ENCODE measurements at places on chromosomes 13 and 19.
A peak's percentile ranks its signal among the peaks of the same experiment; 100 is the strongest.

GRCh38 chr19:51729781-51730180 is 6.0 kb upstream of the HAS1 start:
- no peak for DNase-seq

GRCh38 chr13:29743201-29743786 is 107.1 kb downstream of the UBL3 start:
- DNase-seq = no peak

- no peak for DNase-seq
Measured at GRCh38 chr19:19040417-19040816, 7.0 kb downstream of the ARMC6 start.

GRCh38 chr19:5321851-5322681 is 18.5 kb downstream of the PTPRS start:
- no peak for DNase-seq

DNA sequence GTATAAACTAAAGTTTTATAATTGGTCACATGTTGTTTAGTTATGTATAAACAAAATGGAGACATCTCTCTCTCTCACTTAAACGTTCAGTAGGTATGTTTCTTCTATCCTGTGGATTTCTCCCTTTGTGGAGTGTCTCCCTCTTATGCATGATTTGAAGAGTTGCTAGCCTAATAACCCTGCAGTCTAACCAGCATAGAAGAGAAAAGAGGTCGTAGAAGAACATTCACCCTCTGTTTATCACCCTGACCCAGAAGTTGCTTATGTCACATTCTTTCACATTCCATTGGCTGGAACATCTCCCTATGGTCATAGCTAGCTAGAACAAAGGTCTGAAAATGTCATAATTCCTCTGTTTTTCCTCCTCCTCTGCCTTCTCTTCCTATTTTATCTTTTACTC is 176.8 kb upstream of the PCDH20 start:
- no peak for DNase-seq

- DNase-seq = no peak
Measured at GRCh38 chr19:2282062-2282861, at the start of gene PEAK3. Gene PEAK3, minus strand, starts transcription at chr19:2282175. Its CDS starts 1,244 bp downstream, at chr19:2280931.

GRCh38 chr19:23520441-23520840 is 125.2 kb upstream of the ZNF91 start:
- no peak for DNase-seq

- DNase-seq = no peak
Measured at GRCh38 chr19:44875666-44876451, 15.2 kb upstream of the TOMM40 start.

GRCh38 chr13:77497350-77497749 is 38.2 kb upstream of the SCEL start:
- DNase-seq = no peak

DNA sequence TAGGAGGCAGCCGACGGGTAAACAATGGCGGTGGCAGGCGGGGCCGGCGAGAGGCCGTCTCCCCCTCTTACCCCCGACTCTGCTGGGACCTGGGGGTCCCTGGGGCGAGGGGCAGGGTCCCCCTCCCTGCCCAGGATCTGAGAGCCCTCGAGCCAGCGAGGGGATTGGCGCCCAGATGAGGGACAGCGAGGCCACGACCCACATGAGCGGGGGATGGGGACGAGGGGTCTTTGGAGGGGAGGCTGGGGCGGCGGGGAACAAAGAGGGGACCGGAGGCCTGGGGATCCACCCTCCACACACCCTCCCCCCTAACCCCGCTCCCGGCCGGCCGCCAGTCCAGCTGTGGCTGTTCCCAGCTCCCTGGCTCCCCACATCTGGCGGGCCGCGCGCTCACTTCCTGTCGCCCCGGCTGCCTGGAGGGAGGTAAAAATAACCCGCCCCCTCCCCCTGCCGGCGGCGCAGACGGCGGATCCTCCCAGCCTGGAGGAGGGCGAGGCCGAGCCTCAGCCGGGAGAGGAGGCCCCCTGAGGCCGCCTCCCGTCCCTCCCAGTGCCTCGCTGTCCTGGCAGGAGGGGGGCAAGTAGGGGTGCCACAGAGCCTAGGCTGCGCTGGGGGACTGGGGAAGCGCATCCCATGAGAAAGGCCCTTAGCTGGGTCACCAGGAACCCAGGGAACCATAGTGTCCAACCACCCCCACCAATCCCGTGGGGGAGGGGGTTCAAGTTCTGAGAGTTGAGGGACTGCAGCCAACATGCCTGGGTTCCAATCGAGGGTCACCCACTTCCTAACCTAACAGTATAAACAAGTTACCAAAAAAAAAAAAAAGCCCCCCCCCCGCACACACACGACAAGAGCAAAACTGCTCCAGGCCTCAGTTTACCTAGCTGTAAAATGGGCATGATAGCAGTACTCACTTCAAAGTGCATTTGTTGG is 29.3 kb upstream of the NANOS3 start:
- DNase-seq = peak; percentile 74

DNA sequence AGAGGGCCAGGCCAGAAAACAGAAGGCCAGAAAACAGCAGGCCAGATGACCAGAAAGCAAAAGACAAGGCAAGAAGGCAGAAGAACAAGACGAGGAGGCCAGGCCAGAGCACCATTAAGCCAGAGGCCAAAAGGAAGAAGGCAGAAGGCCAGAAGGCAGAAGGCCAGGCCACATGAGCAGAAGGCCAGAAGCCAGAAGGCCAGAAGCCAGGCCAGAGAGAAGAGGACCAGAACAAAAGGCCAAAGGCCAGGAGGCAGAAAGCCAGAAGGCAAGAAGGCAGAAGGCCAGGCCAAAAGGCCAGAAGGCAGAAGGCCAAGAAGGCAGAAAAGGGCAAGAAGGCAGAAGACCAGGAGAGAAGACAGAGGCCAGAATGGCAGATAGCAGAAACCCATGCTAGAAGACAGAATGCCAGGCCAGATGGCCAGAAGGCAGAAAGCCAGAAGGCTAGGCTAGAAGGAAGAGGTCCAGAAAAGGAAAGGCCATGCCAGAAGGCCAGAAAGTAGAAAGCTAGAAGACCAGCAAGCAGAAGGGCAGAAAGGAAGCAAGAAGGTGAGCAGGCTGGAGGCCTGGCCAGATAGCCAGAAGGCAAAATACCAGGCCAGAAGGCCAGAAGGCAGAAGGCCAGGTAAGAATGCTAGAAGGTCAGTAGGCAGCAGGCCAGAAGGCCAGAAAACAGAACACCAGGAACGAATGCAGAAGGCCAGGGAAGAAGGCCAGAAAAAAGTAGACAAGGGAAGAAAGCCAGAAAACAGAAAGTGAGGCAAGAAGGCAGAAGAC is 187.6 kb downstream of the TUBA3C start:
- no peak for DNase-seq

GRCh38 chr13:102799426-102800144 is 666 bp downstream of the BIVM start:
- DNase-seq = no peak

DNA sequence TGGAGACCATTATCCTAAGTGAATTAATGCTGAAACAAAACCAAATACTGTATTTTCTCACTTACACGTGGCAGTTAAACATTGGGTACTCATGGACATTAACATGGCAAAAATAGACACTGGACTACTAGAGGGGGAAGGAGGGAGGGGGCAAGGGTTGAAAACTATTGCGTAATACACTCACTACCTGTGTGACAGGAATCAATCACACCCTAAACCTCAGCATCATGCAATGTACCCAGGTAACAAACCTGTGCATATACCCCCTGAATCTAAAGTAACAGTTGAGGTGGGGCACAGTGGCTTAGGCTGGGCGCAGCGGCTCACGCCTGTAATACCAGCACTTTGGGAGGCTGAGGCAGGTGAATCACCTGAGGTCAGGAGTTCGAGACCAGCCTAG is 207.0 kb downstream of the TDRD3 start:
- no peak for DNase-seq

DNA sequence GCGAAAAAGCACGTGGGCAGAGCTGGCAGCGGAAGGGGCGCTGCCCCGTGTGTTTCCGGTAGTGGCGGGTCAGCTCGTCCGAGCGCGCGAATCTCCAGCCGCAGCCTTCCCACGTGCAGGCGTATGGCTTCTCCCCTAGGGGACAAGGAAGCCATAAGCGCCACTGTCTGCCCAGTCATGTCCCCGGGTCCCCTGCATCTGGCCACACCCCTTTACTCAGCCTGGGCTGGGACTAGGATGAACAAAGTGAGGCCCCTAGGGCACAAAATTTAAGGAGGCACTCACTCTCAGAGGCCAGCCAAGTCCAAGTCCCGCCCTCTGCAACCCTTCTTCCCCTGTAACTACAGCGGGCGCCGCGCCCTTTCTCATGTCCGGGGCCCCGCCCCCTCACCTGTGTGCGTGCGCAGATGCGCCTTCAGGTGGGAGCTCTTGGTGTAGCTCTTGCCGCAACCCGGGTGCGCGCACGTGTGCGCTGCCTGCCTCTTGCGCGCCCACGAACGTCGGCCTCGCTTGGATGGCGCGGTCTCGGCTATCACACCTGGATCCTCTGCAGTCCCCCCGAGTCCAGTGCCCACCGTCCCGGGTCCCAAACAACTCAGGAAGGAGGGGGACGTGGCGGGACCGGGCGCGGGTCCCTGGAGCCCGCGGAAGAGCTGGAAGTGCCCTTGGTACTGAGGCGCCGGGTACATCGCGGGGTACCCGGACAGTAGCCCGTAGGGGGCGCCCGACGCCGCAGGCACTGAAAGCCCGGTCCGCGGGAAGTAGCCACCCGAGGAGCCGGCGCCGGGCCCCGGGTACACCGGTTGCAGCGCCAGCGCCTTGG is 1.9 kb downstream of the KLF1 start:
- DNase-seq = peak; percentile 96

- no peak for DNase-seq
Measured at GRCh38 chr13:76882431-76882830, 3.8 kb downstream of the KCTD12 start.

DNA sequence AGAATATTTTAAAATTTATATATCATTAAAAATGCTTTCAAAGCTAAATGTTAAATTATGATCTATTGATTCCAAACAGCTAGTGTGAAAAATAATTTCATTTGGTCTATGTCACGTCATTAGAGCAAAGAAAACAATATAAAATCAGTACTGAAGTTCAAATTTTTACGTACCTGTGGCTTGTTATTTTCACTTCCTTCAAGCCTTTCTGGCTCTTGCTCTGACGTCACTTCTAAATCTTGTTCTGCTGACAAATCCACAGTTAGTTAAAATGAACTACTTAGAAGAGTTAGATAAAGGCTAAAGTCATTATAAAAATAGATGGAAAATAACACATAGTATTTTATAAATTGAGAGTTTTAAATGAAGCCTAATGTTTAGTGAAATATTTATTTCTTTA is 147.7 kb upstream of the TUBA3C start:
- DNase-seq = no peak

- DNase-seq = no peak
Measured at GRCh38 chr13:47310401-47310800, 413.5 kb upstream of the HTR2A start.

DNA sequence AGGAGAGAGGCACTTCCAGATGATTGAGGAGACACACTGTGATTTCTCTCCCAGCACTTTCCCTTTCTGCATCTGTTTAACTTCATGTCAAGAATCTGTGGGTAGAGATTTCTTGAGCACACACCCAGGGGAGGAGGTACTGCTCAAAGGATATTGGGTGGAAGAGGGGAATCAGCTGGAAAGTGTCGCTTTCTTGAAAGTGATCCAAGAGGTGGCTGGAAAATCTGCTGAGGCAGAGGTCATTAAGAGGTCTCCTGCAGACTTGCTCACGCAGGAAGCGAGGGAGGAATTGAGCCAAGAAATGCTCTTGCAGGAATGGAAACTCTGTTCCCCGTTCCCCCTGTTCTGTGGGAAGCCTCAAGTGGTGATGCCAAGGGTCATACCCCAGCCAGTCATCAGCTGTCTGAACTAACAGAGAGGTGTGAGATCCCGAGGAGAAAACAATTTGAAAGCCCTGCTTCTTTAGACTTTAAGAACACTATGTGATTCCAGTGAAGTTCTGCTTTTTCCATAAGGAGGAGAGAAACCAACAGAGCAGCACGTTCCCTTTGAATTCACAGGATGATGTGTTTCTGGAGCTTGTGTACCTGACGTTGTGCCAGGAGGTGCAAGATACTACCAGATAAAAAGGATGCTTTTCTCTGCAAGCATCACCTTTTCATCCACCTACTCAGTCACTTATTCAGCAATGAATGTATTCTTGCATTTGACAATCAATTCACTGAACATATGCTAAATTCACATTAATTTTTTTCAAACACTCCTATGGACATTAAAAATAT is 163.4 kb upstream of the GPR12 start:
- DNase-seq = no peak

- no peak for DNase-seq
Measured at GRCh38 chr13:33662392-33662791, 155.6 kb upstream of the RFC3 start.

DNA sequence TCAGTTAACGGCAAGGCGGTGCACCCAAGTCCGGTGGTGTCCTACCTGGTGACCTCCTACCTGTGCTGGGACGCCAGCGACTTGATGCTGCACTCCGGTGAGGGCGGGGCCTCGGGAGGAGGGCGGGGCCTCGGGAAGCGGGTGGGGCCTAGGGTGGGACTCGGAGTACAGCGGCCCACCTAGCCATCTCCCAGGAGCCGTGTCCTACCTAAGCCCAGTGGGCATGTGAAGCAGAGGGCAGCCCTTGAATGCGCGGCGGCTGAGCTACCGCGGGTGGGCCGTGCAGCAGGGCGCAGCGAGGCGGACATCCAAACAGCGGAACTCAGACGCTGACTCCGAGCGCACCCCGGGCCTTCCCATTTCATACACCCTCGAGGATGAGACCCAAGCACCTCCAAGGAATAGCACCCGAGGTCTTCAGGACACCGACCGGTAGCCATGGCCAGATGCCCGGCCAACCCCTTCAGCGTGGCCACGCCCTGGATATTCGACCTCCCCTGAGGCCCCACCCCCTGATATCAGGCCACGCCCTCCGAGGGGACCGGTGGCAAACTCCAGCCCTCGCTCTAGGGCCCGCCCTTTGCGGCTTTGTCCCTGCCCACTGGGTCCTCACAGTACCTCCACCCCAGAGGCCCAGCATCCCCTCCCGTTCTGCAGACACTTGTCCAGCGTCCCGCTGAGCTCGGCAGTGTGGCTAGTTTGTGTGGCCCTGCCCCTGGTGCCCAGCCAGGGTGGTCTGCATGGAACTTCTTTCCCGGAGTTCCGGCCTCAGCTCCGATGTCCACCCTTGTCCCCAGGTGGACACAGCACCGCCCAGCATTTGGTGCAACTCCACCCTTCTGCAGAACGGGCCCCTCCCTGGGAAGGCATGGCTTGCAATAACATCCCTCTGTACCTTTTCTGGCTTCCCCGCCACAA is 5.4 kb downstream of the KLK1 start:
- DNase-seq = peak; percentile 46

DNA sequence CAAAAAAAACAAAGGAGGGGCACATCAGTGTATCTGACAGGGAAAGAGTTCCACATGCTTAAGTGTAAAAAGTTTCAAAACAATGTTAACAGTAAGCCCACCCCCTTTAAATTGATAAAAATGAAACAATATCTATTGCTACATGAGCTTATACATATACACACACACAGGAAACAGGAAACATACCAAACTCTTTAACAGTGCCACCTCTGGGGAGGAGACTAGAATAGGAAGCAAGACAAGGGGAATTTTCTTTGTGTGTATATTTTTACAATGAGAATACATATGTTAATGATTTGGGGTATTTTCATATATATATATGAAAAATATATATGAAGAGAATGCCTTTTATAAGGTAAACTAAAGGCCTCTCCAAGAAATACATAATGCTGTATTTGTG is 44.7 kb downstream of the TPT1 start:
- DNase-seq = no peak

Measured in activated naive CD4-positive, alpha-beta T cell treated with anti-CD3 and anti-CD28 coated beads, Interleukin-2, amount 50 U/mL, for 16 hours (primary cell).